ENCODE measurements at places on chromosomes 7 and 10.

DNA sequence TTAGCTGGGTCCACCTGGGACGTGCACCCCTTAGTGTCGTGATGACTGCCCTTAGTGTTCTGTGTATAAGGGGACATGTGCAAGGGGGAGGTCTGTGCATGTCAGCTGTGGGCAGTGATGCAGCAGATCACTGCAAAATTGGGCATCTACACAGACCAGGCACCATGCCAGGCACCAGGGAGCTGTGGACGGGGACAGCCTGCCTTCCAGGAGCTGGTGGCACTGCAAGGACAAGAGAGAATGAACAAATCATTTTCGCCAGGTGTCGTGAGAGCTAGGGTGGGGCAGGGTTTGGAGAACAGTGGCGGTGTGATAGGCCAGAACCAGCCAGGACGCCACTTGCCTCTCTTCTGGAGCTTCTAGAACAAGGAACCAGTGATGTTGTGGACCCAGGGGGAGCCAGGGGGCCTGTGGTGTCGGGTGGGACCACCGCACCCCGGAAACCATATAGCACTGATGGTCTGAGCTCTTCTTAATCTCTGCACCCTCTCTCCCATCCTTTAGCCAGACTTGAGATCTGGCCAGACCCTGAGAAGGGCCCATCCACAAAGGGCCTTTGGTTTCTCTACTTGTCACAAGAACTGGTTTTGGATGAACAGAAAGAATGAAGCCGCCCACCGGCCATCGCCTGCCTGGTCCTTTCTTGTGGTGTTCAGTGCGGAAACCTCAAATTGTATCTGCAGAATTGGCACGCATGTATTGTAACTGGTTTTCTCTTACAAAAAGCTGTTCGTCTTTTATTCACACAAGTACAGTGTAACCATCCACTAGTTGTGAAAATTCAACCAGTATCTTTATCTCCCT, 30.7 kb downstream of the PRF1 start:
- no peak for DNase-seq

GRCh38 chr10:121216721-121217181, 365.6 kb downstream of the WDR11 start:
- no peak for DNase-seq

DNA sequence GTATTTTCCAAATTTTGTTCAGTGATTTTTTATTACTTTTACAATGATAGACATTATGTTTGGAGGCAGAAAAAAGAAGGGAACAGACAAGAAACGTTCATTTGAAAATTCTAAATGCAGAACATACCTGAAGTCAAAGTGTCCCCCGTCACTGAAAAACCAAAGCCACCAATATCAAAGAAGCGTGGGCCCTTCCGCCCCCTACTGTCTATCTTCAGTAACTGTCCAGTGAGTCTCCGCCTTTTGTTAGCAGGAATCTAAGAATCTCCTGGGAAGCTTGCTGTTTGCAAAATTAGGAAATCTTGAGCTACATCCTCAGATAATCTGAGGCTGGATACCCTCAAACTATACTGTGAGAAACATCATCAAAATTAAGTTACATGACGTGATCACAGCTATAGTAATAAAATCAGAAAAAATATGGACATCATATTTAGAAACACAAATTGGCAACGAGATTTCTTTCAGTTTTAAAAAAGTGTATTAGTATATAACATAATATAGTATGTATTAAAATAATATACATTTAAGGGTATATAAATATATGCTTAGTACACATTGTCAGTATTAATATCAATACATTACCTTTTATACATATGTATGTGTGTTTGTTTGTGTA, 169.3 kb upstream of the AKR1E2 start:
- DNase-seq: peak; percentile 19

DNA sequence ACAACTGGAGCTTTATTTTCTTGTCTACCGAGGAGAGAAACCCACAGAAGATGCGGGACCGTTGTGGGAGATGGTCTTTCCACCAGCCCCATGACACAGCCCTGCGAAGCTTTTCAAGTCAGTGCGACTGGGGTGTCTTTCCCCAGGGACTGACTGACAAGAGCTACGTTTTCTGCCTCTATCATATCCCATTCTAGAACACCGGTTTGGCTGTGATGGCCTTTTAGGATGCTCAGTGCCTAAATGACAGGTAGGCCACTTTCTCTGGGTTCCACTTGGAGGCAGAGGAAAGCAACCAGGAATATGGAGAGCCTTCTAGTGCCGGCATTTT, 16.9 kb downstream of the SLC13A4 start:
- DNase-seq: no peak

DNA sequence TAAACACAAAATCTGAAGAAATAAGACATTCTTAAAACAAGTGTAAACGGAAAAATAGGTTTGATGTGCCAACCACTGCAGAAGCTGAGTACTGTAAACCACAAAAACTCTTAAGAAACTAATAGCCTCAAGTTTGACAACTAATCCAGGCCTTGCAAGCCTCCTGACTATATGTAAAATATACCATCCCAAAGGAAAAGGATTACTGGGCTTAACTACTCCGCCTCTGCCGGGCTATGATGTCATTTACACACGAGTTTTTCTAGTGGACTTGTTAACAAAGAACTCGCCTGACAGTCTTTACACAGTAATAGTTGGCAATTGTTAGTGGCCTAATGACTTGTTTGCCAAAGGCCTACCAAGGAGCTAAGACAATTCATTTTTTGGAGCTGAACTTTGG, 2.1 kb downstream of the KIF5B start:
- DNase-seq: peak; percentile 16

DNA sequence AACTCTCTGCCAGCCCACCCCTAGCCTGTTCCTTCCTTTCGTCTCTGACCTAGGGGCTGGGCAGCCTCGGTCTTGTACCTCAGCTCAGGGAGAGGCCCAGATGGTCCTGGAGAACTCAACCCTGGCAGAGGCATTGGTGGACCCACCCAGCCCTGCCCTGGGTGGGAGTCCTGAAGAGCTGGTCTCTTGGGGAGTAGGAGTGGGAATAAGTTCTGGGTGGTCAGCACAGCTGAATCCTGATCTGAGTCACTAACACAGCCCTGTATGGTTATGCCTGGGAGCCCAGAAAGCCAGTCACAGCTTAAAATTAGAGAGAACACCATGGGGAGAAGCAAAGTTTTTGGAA, 84.0 kb downstream of the SORBS1 start:
- DNase-seq: no peak

DNA sequence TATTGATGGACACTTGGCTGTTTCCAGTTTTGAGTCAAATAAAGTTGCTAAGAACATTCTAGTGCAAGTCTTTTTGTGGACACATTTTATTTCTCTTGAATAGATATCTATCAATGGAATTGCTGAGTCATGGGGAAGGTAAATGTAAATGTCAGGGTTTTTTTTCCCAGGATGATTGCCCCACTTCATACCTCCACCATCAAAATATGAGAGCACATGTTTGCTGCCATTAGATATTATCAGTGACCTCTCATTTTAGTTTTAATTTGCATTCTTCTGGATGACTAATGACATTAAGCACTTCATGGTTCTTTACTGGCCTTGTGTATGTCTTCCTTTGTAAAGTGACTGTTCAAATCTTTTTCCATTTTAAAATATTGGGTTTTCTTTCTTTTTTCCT, 45.7 kb downstream of the PAPSS2 start:
- DNase-seq: no peak

DNA sequence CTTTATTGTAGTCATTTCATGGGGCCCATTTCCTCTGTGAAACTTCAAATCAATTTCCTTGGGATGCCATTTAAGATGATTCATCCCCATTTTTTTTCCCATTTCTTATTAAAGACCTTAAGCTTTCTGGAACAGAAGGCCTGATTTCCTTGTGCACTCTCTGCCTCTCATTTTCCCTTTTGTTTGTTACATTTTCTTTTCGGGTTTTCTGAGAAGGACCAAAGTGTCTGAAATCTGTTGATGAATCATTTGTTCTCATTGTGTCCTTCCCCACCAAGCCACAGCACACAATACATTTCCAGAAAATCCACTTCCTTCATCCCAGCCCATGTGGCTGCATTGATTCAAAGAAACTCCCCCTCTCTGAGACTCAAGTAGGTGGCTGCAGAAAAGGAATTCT, 372.4 kb downstream of the SFMBT2 start:
- DNase-seq: no peak

DNA sequence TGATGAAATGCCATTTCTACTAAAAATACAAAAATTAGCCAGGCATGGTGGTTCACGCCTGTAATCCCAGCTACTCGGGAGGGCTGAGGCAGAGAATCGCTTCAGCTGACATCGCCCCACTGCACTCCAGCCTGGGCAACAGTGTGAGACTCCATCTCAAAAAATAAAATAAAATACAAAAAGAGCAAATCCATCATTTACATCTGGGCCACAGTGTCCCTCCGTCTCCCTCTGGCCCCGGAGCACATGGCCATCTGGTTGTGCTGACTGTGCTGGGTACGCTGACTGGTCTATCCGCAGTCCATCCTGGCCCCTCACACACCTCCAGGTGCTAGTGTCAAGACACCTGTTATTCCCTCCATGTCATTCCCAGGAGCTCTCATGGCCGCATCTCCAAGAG, 42.1 kb downstream of the KCNH2 start:
- DNase-seq: no peak

- no peak for DNase-seq
Measured at GRCh38 chr7:21782996-21783395, 162.7 kb downstream of the CDCA7L start.

DNA sequence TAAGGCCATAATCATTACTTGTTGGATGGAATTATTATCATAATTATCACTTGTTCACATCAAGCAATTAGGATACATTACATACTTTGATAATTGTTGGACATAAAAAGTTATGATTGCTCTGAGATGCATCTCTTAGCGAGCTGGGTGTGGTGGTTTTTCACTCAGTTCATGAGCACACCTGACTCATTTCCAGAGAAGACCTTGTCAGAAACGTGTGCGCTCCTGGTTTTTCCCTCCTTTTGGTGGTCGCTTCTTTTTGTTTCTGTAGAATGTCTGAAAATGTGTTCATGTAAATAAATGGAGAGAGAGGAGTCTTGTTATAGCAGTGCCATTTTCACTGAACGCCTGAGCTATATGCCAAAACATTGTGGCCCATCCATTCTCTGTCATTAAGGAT, 141.3 kb downstream of the PAXIP1 start:
- no peak for DNase-seq

GRCh38 chr7:46444256-46444655, 523.2 kb upstream of the IGFBP3 start:
- no peak for DNase-seq

DNA sequence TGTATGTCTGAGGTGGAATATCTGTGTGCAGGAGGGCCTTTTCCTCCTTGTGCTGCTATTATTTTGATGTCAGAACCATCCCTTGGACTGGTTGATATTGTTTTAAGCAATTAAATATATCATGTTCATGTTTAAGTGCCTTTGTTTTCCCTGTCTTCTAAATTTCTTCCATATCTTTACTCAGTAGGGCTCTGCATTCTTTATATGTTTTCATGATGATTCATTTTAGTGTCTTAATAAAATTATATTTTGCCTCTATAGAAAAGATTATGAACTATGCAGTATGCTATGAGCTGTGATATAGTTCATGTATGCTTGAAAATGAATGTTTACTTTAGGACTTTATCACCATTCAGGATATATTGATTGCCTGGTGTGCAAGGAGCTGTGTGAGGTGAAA, 34.8 kb downstream of the AHR start:
- DNase-seq: no peak

- no peak for DNase-seq
Measured at GRCh38 chr7:158733775-158734494, 29.3 kb upstream of the NCAPG2 start.

DNA sequence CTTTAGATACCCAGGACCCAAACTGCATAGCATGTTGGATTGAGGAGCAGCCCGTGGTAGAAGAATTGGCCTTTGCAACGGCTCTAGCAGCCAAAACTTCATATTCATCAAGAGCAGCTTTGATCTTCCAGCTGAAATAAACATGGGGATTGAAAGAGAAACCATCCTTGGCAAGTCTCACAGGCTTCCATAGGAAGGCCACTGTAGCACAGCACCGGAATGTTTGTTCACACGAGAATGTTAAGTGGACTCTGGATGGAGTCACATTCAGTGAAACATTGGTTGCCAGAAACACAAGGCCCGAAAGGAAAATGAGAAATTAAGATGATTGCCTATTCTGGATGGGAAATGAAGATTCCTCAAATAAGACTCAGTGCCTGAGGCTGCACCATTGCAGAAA, 97.4 kb downstream of the RAB18 start:
- DNase-seq: no peak

DNA sequence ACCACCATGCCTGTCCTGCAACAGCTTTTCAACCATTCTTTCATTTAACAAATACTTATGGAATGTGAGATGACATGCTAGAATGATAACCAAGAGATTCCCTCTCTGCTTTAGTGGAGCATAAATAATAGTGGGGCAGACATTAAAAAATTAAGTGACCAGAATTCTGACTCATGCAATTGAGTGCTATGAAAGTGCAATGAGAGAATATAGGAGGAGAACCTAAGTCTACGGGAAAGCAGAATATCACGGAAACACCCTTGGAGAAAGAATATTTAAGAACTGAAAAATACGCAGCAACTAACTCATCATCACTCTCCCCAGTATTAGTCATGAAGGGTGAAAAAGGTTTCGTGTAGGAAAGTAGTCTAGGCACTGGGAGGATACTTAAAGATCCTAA, 7.1 kb downstream of the KIF5B start:
- DNase-seq: no peak

DNA sequence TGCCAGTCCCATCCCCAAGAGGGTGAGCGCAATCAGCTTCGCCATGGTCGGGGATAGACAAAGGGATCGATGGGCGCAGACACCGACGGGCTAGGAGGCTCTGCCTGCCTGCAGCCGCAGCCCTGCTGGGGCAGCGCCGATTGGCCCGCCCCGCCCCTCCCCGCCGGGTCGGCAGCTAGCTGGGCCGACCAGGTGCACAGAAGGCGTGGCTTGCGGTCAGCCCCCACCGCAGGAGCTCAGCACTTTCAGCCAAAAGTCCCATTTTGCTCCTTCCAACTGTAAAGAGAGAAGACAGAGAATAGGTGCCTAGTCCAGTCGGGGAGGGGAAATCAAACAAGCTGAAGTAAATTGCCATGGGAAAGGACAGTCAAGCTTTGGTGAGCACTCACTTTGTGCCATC, at the start of gene PON1:
Gene PON1 (minus strand): TSS at position 102 of the 400 bp plus-strand sequence. CDS start 57 bp downstream, at position 45.
- DNase-seq: no peak

DNA sequence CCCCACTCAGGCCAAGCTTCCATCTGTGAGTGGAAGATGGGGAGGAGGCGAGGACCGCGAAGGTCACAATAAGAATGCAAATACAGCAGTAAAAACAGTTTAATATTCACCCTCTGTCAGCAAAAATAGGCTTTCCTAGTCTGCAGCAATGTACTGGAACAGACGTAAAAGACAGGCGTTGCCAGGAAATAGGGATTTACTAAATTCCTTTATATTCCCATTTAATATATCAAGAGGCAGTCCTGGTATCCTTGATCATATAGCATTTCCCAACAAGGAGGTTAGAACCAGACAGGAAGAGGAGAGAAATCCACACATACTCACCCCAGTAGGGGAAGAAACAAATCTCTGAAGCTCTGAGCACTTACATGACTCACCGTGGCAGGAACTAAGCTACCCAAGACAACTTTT, 1054.9 kb upstream of the C7orf33 start:
- DNase-seq: no peak

DNA sequence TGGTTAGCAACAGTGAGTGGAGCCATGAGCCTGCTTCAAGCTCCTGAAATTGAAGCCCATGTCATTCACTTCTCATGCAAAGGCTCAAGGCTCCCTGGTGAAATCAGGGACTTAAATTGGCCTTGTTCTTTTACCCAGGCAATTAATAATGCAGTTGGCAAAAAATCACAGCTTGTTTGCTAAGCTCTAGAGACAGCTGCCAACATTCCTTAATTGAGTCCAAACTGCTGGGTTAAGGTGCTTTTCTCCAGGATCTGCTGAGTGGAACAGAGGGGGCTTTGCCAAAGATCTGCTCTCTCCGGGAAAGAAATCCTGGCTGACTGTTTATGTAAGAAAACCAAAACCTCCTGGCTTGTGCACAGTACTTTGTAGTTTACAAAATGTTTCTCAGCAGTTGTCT, 257.6 kb upstream of the GHITM start:
- DNase-seq: no peak

All from Jurkat, Clone E6-1 (cell line).